ENCODE measurements at places on chromosomes 5 and 9.

DNA sequence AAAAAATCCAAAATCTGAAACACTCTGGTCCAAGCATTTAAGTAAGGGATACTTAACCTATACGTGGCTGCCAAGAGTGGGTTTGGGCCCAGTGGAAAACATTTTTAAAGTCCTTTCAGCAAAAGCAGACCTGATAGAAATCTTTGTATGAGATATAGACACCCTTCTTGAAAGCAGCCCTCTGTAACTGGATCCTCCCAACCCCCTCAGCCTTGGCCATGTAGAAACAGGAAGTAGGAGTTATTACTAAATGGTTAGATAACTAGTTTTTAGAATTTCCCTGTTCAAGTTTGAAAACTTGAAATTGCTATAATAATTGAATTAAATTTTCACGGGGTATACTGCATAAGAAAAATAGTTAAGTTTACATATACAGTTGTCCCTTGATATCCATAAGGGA, 111.3 kb upstream of the PCA3 start:
- no peak for DNase-seq

DNA sequence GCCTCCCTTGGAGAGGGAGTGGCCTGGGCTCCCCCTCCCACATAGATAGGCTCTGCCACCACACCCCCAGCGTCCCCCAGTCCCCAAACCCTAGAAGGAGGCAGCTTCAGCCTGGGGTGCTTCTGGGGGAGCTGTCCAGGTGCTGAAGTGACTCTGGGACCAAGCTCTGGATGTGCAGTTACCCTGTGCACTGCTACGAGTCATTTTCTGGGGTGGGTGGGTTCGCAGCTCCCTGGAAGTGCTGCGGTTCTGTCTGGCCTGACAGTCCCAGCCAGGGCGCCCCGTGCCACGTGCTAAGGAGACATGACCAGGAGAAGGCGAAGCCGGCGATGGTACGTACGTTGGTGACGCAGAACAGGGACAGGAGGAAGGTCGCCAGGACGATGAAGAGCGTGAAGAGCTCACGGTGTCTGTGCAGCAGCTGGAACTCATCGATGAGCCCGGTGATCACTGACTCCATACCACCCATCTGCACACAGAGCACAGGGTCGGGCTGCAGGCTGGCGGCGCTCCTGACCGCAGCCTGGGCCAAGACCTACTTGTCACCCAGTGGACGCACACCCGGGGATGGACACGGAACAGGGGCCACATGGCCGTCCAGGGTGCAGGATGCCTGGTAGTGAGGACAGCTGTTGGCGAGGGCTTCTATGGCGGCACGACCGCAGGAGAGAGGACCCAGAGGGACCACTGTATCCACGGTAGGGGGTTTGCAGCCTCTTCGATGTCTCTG, 35.7 kb downstream of the SLC6A3 start:
- DNase-seq: no peak

DNA sequence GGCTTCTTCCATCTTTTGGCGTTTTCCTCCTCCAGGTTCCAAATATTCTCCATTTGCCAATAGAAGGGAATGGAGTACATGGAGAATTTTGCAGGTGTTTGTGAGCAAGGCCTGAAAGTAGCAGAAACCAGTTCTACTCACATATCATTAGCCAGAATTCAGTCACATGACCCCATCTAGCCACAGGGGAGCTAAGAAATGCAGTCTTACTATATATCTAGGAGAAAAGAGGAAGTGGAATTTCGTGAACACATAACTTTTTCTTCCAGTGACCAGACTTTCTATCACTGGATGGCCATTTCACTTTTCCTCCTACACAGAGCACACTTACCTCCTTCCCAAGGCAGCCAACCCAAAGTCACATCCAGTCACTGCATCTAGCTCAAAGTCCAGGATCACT, 55.1 kb downstream of the LOX start:
- DNase-seq: no peak

DNA sequence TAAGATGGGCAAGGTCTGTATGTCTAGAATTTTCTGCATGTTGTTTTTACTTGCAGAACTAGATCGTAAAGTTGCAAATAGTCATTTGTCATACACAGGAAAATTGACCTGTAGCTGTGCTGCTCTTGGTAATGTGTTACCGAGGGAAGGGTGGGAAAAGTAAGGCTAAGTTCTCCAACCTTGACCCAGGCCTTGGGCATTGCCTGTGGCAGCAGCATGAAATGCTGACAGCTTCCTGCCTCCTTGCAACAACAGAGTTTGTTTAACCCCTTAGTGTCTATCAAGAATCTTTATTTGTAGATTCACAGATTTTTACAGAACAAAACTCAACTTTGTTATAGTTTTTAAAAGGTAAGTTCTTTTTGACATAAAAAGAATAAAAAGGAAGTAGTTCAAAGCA, 48.3 kb downstream of the ERCC6L2 start:
- no peak for DNase-seq

DNA sequence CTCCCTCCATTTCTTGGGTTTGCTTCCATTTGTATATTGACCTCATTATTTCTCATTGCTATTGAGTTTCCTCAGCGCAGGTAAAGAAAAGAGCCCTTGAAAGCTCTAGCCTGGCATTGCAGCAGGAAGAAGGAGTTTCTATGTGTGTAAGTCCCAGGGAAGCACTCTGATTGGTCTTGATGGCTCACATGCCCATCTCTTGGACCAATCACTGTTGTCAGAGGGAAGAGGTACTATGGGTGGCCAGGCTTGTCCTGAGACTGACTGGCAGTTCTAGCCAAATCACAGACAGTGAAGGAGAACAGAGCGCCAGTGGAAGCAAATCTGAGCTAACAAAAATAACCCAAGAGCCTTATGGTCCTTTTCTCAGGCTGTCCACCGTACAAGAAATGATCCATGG, 219.0 kb downstream of the PAX5 start:
- DNase-seq: no peak

DNA sequence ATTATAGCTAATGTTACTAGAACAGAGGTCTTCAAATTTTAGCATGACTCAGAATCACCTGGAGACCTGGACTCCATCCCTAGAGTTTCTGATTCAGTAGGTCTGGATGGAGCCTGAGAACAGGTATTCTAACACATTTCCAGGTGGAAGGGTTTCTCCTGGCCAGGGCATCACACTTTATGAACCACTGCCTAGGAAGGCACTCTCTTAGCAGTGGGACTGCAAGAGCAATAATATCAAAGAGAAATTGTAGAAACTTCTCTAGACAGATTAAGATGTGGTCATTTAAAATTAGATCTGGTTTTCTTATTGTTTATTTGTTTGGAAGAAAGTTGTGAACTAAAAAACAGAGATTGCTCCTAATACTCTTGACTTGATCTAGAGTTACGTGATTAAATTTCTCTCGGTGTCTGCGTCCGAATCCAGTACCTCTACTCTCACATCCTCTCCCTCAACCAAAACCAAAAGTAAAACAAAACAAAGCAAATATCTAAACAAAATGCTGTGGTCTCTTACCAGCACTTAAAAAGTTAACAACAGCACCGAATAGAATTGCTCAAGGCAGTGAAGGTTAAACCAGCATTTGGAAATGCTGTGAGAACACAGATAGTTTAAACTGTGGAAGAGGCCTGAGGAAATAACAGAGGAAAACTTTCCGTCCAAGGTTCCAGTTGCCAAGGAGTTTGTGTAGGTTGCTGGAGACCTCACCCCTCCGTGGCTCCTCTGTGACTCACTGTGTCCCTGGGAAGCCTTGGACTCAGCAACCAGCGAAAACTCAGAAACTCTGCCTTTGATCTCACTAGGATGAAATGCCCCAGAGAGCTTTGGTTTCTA, 193.4 kb downstream of the ARRDC3 start:
- no peak for DNase-seq

GRCh38 chr5:148827723-148828122, 1.3 kb downstream of the ADRB2 start:
- DNase-seq: no peak

DNA sequence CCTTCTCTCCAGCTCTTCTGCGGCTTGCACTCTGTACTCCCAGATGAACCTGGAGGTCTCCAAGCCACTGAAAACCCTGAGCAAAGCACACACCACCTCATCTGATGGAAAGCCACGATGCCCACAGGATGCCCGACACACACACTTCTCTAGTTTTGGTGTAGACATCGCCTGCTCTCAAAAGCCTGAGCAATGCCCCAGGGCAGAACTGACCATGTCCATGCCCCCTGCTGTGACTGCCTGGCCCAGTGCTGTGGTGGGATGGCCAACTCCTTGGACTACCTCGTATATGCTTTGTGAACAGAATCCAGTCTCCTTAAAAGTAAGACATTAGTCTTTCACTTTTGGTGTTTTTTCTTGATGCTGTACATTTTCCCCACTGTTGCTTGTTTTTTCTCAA, 81.2 kb downstream of the SPTLC1 start:
- no peak for DNase-seq

- DNase-seq: peak; percentile 58
Measured at GRCh38 chr9:133603135-133603927, 5.9 kb downstream of the FAM163B start.

DNA sequence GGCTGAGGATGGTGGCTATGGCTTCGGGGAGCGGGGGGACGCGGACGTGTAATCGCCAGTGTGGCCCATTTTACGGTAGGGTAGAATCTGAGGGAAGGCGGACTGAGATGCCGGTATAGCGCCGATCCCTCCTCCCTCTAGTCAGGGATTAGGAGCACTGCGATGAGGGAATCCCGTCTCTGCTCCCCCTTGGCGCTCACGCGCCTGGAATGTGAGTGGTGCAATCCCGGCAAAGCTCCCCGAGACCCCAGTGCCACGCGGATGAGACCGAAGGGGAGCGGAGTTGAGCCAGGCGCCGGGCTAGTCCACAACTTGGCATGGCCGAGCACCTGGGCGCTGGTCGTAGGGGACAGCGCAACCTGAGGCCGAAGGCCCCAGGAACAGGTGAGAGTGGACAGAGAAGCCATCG, 2.2 kb downstream of the NPR3 start:
- no peak for DNase-seq

DNA sequence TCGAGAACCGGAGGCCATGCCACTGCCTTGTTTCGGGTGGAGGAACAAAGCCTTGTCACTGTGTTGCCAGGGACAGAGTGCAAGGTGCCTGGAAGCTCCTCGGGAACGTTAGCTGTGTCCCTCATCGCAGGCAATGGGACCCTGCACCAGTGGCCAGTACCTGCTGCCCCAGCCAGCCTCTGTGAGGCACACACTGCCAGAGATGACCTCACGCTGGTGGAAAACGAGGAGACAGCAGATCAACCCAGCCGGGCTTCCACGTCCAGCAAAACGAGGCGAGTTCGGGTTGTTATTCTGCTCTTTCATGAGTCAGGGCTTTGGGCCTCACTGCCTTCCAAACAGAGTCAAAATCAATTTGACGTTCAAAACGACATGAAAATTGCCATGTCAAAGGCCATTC, 104.1 kb downstream of the ADAMTS2 start:
- DNase-seq: no peak

- no peak for DNase-seq
Measured at GRCh38 chr5:135697251-135697958, 118.6 kb upstream of the CXCL14 start.

GRCh38 chr5:94849821-94850736, 231.6 kb downstream of the SLF1 start:
- peak; percentile 58 for DNase-seq

GRCh38 chr5:146458894-146459293, 11.8 kb downstream of the TCERG1 start:
- no peak for DNase-seq

GRCh38 chr5:95447961-95448360, 56.8 kb downstream of the FAM81B start:
- no peak for DNase-seq

DNA sequence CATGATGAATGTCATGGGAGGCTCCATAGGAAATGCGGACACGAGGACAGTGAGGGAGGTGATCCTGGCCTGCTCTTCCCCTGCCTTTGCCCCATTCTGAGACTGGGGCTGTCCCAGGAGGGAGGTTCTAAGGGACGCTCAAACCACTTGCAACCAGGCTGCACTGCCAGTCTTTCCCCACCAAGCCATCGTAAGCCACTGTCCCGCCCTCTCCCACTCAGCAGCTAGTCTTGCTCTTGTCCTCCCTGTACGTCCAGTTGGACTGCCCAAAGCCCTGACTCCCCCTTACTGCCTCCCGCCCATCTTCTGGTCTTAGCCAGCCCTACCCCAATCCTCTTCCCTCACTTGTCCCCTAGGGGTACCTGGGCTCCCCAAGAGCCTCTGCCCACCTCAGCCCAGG, 115.7 kb downstream of the FSTL4 start:
- DNase-seq: no peak

DNA sequence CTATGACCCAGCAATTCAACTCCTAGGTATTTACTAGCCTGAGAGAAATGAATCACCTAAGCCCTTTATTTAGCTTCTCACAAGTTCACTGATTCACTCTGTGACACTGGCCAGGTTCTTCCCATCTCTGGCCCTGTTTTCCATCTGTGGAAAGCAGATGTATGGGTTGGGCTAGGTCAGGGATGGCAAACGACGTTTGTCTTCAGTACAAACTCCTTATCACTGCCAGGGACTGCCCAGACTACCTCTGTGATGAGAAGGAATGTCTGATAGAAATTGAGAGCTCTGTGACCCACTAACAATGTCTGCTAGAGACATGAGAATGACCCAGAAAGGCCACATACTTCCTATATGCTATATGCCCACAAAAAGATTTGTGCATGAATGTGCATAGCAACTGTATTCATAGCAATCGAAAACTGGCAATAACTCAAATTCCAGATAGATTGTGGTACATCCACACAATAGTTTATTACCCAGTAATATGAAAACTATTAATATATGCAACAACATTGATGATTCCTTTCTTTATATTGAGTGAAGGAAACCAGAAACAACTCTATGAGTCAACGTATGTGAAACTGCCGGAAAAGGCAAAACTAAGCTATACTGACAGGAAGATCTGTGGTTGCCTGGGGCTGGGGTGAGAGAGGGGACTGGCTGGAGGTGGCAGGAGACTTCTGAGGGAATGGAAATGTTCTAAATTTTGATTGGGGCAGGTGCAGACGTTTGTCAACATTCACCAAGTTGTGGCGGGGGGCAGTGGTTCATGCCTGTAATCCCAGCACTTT, 32.0 kb upstream of the ADAM19 start:
- DNase-seq: no peak
